ENCODE measurements at places on chromosomes 12 and 14. TPM values are rescaled to one million over a fixed set of nuclear protein-coding genes. Genes with fewer than 3 reads are reported as not detected.

- no peaks in the 10 kb centered on the region for H3K27me3 ChIP-seq
- no peak overlapping the region for H3K27ac ChIP-seq
- no peaks in the 10 kb centered on the region for H3K4me1 ChIP-seq
Observed at GRCh38 chr14:33699300-33699983, 251.4 kb downstream of the EGLN3 start.

The AMN gene
- 0.35 TPM for total RNA-seq

GRCh38 chr12:29176941-29177340, 27.9 kb downstream of the FAR2 start:
- H3K27ac ChIP-seq, result no peak overlapping the region
- no peak for DNase-seq
- H3K36me3 ChIP-seq, result no peaks in the 10 kb centered on the region

The SERPINA12 gene
- total RNA-seq, result not detected

The GAS2L3 gene
- 1.6 TPM for total RNA-seq

DNA sequence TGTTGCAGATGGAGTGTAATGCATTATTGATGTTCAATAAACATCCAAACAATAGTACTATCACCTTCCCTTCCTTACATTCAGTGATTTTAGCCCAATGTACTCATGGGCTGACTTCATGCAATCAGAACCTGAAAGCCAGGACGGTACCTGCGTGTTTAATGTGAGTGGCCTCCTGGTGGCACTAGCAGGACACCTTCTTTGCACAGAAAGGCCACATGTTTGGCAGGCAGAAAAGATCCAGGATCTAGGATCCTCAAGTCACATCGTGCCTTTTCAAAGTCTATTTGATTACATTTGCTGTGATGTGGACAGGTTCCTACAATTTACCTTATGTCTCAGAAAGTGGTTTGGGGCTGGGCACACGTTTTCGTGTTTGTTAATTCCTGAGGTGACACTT, 82.9 kb downstream of the NEDD1 start:
- DNase-seq, result no peak
- peaks cover 40% of the 10 kb centered on the region for H3K27me3 ChIP-seq
- H3K36me3 ChIP-seq, result no peaks in the 10 kb centered on the region
- peaks cover 2% of the 10 kb centered on the region for H3K4me1 ChIP-seq
- no peak overlapping the region for H3K4me3 ChIP-seq

DNA sequence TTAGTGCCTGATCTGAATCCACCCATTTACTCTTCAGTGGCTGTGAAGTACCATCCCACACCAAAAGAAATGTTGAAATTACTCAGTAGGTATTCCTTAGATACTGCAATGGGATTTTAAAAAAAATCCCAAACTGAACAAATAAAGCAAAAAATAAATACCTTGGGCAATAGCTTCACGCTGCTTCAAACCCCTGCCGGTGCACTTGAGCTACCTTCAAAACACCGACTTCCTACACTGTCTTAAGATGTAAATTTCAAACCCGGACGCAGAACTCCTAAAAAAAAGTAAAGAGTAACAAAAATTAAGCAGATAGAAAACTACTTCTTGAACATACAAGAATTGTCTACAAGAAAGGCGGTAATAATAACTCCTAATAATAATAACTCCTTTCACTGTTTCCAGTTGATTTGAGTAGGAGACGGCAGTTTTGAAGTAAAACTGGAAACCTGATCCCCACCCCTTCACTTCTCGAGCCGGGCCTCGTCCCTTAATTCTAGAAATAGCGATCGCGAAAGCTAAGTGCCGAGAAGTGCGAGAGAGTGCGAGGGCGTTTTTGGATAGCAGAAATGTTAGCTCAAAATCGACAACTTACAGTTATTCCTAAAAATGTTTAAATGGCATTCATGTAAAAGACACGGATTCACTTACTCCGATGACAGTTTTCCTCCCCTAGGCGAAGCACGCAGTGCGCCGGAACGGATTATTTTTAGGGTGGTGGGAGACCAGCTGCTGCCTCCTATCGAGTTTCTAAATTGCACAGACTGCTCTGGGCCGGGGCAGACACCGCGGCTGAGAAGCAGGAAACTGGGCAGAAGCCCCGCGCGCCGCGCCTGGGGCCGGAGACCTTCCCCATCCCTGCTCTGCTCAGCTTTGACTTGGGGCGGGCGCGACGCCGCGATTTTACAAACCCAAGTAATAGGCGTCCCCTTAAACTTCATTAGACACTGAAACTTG, at the start of gene ABCC9:
Gene ABCC9, minus strand, starts transcription at position 878 of the 957 bp plus-strand sequence. CDS start 4,752 bp downstream, outside the sequence.
- H3K4me3 ChIP-seq, result peak within 1 kb of the TSS; percentile 61
- H3K36me3 ChIP-seq, result no peaks in the 10 kb centered on the region
- H3K27ac ChIP-seq, result peak within 1 kb of the TSS; percentile 36
- H3K27me3 ChIP-seq, result peaks cover 52% of the 10 kb centered on the region
- DNase-seq, result peak; percentile 65
- peaks cover 9% of the 10 kb centered on the region for H3K4me1 ChIP-seq

The HCFC2 gene
- 8.6 TPM for total RNA-seq

The SALL2 gene
- 1.6 TPM for total RNA-seq

DNA sequence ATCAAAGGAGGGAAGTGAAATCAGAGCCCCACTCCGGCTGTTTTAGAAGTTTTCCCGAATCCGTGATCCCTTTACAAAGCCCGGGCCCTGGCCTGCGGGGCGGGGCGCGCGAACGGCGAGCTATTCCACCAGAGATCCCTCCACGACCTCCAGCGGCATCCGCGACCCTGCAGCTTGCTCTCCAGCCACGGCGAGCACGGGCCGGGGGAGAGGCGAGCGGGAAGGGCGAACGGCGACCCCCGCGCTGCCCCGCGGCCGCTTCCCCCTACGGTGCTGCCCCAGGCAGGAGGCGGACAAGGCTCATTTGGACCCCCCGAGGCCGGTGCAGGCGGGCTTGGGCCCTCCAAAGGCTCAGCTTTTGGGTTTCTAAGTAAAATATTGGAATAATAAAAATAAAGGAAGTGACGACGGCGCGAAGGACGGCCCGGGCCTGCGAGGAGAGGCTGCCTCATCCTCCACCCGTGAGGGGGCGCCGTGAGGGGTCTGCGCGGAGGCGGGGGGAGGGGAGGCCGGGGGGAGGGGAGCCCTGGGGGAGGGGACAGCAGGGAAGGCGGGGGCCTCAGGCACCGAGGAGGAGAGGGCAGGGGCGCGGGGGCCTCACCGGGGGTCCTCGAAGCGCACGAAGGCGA, 613 bp downstream of the SRSF9 start:
- peaks cover 30% of the 10 kb centered on the region for H3K36me3 ChIP-seq
- no peaks in the 10 kb centered on the region for H3K27me3 ChIP-seq
- peak overlapping the region; percentile 88 for H3K27ac ChIP-seq
- peak; percentile 82 for DNase-seq
- peaks cover 35% of the 10 kb centered on the region for H3K4me1 ChIP-seq

DNA sequence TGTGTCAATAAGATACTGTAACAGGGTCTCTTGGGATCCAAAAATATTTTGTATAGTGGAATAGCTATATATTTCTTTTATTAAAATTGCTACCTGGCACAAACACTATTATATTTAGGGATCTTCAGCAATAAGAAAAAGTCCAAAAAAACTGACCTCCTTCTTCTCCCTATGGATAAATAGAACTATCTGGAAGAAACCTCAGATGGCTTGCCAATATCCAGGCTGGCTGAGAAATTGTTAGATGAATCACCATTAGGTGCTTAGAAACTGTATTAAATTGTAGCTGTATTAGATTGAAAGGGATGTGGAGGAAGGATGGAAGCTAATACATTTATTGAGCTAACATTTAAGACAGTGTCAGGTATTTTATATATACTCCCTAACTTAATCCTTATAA, 66.0 kb downstream of the SLC38A6 start:
- no peak overlapping the region for H3K27ac ChIP-seq
- no peaks in the 10 kb centered on the region for H3K36me3 ChIP-seq
- H3K4me1 ChIP-seq, result peaks cover 2% of the 10 kb centered on the region

GRCh38 chr12:12939888-12940287, 12.1 kb downstream of the GPRC5D start:
- H3K4me3 ChIP-seq, result no peak overlapping the region
- H3K36me3 ChIP-seq, result no peaks in the 10 kb centered on the region
- no peak for DNase-seq
- H3K27ac ChIP-seq, result no peak overlapping the region

The GALC gene
- 9.3 TPM for total RNA-seq

The NANOG gene
- not detected for total RNA-seq

GRCh38 chr12:53995378-53996239, 4.4 kb upstream of the HOXC9 start:
- peak overlapping the region; percentile 75 for H3K4me3 ChIP-seq
- DNase-seq, result peak; percentile 74
- no peak overlapping the region for H3K27ac ChIP-seq
- H3K27me3 ChIP-seq, result peaks cover 87% of the 10 kb centered on the region

- peaks cover 4% of the 10 kb centered on the region for H3K4me1 ChIP-seq
- H3K27me3 ChIP-seq, result peaks cover 7% of the 10 kb centered on the region
- H3K27ac ChIP-seq, result no peak overlapping the region
Observed at GRCh38 chr14:58669556-58670200, 31.9 kb downstream of the DACT1 start.

The PIWIL1 gene
- not detected for total RNA-seq

DNA sequence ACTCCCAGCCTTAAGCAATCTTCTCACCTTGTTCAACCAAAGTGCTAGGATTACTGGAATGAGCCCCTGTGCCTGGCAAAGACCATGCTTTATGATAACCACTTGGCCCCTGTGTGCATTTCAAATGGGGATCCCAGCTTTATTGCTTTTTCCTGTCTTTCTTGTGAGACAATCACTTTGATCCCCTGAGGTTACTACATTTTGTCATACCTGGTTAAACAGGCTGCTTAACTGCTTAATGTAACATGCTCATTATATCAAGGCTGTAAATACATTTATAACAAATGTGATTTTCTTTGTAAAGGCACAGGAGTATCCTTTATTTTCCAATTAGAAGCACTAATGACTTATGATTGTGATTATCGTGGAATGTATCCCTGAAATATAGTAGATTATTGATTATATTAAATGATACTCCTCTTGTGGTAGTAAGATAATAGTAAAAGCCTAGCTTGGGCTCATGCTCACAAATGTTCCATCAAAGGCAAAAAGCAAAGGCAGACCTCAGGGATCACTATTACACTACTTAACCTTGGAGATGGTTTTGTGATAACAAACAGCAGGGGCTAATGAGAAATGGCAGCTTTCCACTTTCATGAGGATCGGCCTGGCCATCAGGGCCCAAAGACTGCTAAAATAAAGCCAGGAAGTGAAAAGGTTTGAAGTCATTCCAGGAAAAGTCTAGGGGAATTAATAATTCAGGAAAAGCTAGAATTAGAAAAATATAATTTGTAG, 290.8 kb upstream of the MDGA2 start:
- no peak overlapping the region for H3K27ac ChIP-seq
- DNase-seq, result no peak
- H3K27me3 ChIP-seq, result no peaks in the 10 kb centered on the region
- no peaks in the 10 kb centered on the region for H3K36me3 ChIP-seq
- no peak overlapping the region for H3K4me3 ChIP-seq

GRCh38 chr12:104263580-104264358, 39.8 kb upstream of the EID3 start:
- H3K4me3 ChIP-seq, result no peak overlapping the region
- H3K36me3 ChIP-seq, result no peaks in the 10 kb centered on the region
- no peak for DNase-seq
- no peaks in the 10 kb centered on the region for H3K27me3 ChIP-seq
- no peak overlapping the region for H3K27ac ChIP-seq

- no peak overlapping the region for H3K27ac ChIP-seq
- H3K36me3 ChIP-seq, result no peaks in the 10 kb centered on the region
- peaks cover 2% of the 10 kb centered on the region for H3K27me3 ChIP-seq
- no peaks in the 10 kb centered on the region for H3K4me1 ChIP-seq
- no peak for DNase-seq
Observed at GRCh38 chr12:32091696-32092095, 15.0 kb upstream of the BICD1 start.

GRCh38 chr14:63470962-63471793, 72.0 kb downstream of the PPP2R5E start:
- H3K4me1 ChIP-seq, result peaks cover 39% of the 10 kb centered on the region
- peak overlapping the region; percentile 34 for H3K27ac ChIP-seq
- peak overlapping the region; percentile 43 for H3K4me3 ChIP-seq
- peaks cover 4% of the 10 kb centered on the region for H3K36me3 ChIP-seq
- H3K27me3 ChIP-seq, result no peaks in the 10 kb centered on the region

GRCh38 chr12:50081096-50081808, 3.9 kb upstream of the SMARCD1 start:
- no peaks in the 10 kb centered on the region for H3K36me3 ChIP-seq
- H3K27ac ChIP-seq, result no peak overlapping the region
- peaks cover 11% of the 10 kb centered on the region for H3K4me1 ChIP-seq
- H3K4me3 ChIP-seq, result no peak overlapping the region
- DNase-seq, result no peak
- H3K27me3 ChIP-seq, result no peaks in the 10 kb centered on the region

GRCh38 chr14:23535943-23536342, 15.6 kb downstream of the ZFHX2 start:
- H3K27me3 ChIP-seq, result no peaks in the 10 kb centered on the region
- no peak for DNase-seq
- H3K27ac ChIP-seq, result no peak overlapping the region
- peaks cover 7% of the 10 kb centered on the region for H3K4me1 ChIP-seq

The SMIM41 gene
- 0.19 TPM for total RNA-seq

All from activated CD4-positive, alpha-beta T cell treated with anti-CD3 and anti-CD28 coated beads, Interleukin-2, amount 10 ng/mL, durations not matched to agents 24 days and 14 days (primary cell).